ENCODE measurements at places on chromosomes 5 and 9.

DNA sequence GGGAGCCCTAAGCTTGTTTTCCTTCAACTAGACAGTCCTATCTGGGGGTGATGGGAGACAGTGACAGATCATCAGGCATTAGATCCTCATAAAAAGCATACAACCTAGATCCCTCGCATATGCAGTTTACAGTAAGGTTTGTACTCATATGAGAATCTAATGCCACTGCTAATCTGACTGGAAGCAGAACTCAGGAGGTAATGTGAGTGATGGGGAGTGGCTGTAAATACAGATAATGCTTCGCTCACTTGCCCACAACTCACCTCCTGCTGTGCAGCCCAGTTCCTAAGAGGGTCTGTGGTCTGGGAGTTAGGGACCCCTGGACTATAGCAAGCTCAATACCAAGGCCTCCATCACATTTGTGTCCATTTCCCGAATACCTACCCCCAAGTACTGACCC, 260.5 kb downstream of the CDK5RAP2 start:
- DNase-seq, result no peak

- DNase-seq, result no peak
These were observed 1.3 kb downstream of the EEIG1 start for GRCh38 chr9:127979333-127980059.

DNA sequence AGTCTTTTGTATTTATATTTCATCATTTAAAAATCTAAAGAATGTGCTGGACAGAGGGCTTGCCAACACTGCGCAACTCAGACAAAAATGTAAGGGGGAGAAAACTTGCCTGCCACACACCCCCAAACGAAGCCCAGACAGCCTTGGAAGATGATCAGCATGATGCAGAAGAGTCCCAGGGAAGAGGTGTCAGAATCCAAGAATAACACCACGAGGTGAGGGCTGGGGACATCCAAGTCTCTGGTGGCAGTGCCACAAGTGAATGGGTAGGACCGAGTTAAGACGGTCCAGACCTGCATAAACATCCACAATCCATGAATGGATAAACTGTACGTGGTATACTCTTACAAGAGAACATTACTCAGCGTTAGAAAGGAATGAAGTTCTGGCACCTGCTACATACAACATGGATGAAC, 10.4 kb downstream of the EPB41L4B start:
- DNase-seq, result no peak

DNA sequence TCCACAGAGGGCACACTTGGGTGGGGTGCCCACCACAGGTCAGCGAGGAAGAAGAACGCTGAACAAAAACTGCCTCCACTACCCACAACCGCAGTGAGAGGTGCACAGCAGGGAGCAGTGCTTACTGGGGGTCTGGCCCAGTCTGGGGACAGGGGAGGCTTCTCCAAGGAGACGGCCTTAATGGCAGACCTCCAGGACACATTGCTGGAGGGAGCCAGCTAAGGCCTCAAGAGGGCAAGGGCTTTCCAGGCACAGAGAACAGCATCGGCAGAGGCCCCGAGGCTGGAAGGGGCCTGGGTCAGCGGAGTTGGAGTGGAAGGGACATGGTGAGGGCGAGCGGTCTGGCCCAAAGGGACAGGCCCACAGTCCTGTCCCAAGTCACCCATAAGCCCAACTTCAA, 8.3 kb upstream of the DPM2 start:
- DNase-seq, result no peak

DNA sequence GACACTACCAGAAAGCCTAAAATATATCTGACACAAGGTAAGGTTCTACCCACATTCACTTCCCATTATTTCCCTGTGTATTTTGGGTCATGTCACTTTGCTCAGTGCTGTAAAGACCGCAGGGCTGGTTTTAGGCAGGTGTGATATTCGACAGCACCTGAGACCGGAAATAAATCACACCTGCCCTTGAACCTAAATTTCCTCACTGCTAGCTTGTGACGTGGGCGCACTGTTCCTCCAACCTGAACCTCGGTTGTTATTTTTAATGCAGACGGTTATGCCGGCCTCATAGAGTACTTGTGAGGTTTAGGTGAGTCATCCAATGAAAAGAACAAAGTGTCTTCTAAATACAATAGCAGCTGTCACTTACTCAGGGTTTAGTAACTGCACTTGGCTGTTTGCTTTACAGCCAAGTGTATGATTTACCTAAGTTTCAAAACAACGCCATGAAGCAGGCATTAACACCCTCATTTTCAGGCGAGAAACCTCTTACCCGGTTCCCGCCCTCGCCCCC, 20.7 kb upstream of the ZNF782 start:
- DNase-seq, result no peak

DNA sequence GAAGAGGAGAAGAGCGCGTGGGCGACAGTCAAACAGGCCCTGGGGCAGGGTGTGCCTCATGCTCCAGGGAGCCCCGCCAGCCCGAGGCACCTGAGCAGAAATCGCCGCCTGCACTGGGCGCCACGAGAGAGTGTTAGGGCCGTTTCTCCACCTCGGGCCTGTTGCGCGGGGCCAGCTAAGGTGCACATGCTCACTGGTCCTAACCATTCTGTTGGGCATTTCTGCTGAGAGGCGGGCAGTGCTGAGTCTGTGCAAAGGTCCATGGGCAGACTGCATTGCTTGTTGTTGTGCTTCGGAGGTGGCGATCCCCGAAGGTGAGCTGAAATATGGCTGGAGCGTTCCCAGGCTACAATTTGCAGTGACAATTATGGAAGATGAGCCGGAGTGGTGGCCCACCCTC, 367.8 kb upstream of the SPATA31A5 start:
- DNase-seq, result no peak
